ENCODE measurements at places on chromosomes 2 and 18.

DNA sequence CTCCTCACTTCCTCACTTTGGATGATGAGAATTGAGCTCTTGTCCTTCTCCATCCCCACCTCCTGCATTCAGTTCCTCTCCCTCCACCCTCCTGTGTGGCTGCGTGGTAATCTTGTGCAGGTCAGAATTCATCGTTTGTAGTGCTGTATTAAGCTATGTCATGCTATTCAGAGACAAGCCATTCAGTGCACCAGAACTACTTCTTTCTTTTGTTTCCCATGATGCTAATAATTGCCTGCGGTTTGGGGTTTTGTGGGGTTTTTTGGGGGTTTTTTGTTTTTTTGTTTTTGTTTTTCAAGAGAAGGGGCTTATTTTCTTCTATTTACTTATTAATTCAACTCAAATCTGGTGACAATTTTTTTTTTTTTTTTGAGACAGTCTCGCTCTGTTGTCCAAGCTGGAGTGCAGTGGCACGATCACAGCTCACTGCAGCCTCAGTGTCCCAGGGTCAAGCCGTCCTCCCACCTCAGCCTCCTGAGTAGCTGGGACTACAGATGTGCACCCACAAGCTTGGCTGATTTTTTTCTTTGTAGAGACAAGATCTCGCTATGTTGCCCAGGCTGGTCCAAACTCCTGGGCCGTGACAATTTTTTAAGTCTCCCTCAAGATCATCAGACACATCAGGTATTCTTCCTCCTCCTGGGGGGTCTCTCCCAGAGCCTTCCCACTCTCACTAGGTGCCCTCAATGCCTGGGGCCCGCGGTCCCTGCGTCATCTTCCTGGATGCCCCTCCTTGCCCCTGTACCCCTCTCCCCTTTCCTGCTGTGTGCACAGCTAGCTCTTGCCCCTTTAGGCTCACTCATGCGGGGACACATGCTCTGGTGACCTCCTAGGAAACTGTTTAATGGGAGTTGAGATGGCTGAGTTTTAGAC lies 37.8 kb downstream of the MAL start:
- DNase-seq = no peak

DNA sequence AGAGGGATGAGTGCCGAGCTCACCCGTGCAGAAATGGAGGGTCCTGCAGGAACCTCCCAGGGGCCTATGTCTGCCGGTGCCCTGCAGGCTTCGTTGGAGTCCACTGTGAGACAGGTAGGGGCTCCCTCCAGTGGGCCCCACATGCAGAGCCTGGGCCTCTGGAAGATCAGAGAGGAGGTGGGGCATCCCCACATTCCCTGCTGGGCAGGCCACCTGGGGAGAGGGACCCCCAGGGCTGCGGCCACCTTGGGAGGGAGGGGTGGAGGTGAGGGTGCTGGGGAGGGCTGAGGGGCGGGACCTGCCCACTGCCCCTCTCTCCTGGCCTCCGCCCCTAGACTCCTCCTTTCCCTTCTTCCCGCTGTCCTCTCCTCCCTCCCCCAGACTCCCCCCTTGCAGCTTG lies 38.5 kb downstream of the MTERF4 start:
- no peak for DNase-seq

DNA sequence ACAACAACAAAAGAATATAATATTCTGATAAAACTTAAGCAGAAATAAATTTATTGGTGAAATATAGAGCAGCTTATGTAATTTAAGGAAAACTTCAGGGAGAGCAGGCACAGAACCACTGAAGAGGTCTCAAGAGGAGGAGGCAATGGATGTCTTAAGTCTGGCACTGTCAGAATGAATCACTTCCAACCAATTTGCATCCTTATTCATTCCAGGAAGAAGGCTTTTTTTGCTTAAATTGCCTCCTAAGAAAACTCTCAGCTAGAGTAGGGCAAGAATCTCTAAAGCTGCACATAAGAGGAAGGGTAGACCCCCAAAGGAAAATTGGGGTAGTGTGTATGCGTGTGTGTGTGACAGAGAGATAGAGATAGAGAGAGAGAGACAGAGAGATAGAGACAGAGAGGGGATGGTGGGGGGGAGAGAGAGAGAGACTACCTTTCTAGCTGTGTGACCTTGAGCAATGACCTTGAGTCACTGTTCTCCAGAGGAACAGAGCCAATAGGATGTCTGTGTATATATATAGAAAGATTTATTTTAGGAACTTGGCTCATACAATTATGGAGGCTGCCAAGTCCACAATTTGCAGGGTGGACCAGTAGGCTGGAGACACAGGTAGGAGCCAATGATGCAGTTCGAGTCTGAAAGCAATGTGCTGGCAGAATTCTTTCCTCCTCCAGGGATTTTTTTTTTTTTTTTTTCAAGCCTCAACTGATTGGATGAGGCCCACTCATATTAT lies 96.4 kb upstream of the LINC00305 start:
- no peak for DNase-seq

DNA sequence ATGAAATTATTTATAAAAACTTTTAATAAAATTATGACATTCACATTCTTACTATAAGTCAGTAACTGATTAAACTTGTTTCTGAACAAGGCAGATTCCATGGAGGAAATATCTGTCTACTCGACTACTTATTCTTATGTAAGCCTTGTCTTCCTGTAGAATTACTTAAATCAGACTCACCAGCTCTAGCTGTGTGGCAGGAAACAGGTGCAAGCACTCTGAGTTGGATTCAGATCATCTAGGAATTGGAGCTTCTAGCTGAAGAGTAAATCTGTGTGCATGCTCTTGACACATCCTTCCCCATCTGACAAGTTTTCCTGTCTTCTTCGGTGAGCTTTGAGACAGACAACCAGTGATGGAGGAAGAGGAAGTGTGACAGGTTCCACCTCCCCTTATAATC lies 284.7 kb downstream of the TRIB2 start:
- no peak for DNase-seq

DNA sequence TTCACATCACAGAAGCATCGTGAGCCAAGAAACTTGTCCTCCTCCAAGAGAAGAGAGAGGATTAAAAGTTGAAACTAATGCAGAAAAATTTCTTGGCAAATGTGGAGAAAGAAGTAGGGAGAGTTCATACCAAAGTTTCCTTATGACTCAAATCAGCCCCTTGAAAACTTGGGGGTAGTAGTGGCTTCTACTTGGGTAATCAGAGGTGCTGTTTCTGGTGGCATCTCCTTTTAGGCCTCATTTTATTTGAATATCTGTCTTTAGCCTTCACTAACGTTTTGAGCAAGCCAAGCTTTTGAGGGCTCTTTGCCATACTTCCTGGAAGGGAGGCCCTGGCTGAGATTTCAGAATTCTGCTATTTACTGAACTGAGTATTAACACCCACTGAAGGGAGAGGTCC lies 515.3 kb upstream of the MEX3C start:
- DNase-seq = no peak

DNA sequence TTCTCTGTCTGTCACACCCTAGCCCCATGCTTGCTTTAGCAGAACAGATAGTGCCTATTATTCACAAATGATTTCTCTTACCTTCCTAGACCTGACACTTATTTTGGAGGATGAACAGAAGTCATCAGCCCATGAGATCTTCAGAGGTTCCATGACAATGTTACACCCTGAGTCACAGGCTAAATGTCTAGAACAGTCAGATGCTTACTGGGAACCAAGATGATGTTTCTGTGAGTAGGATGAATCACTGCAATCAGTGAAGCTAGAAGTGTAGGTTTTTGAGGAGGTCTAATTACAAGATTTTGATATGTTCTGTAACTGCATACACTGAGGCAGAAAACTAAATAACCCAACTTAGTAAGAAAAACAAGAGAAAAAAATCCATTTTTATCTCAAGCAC lies 123.0 kb upstream of the THUMPD2 start:
- no peak for DNase-seq

- DNase-seq = no peak
Measured at GRCh38 chr2:40483549-40484243, 31.8 kb upstream of the SLC8A1 start.

- DNase-seq = no peak
Measured at GRCh38 chr2:196988639-196989038, 62.1 kb upstream of the PGAP1 start.

DNA sequence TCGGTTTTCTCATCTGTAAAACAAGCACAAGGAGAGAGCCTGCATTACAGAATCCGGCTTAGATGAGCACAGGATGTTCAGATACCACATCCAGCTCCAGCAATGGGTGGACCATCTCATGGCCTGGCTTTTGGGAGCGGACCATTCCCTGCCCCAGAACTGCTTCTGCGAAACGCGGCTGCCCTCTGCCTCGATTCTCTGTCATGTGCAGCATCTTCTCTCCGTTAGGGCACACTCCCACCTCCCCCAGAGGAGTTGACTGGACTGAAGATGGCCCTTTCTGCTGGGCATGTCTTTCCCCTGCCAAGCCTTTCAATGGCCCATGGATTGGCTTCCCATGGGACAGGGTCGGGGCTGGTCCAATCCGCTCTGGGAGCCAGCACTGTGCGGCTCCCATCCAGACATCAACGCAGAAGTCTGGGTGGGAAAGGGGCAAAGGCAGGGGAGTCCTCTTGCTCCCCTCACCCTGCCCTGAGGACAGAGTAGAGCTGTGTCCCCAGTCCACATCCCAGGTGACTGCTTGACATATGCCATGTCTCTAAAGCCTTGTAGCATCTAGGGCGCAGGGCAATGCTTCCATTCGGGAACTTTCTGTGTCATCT lies 14.3 kb upstream of the FAHD2A start:
- DNase-seq = no peak

DNA sequence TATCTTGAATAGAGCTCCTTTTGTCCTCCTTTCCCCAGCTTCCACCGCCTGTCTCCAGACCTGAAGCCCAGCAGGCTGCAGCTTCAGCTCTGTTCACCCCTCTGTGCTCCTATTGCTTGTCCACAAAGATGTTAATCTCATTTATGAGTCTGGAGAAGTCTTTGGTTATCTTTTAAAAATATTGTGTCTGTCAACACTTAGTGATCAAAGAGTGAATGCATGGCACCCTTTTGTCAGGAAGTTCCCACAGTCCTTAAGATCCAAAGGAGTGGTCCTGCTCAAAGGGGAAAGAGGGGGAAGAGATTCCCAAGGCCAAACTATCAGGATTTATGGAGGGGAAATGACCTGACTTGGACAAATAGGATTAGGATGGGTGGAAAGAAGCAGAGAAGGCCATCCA lies 118.9 kb downstream of the ACAA2 start:
- no peak for DNase-seq

DNA sequence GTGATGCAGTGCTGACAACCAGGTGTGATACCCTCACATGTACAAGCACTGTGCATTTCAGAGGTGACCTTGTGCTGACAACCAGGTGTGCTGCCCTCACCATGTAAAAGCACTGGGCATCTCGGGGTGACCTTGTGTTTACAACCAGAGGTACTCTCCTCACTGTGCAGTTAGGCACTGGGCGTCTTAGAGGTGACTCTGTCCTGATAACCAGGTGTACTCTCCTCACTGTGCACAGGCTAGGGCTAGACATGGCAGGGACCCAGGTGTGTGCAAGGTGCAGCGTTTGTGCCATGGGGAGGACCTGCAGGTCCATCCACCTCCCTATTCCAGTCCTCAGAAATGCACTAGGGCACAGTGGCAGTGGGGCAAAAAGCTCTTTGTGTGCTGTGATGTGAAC lies 8.5 kb upstream of the ALKAL2 start:
- DNase-seq = no peak

DNA sequence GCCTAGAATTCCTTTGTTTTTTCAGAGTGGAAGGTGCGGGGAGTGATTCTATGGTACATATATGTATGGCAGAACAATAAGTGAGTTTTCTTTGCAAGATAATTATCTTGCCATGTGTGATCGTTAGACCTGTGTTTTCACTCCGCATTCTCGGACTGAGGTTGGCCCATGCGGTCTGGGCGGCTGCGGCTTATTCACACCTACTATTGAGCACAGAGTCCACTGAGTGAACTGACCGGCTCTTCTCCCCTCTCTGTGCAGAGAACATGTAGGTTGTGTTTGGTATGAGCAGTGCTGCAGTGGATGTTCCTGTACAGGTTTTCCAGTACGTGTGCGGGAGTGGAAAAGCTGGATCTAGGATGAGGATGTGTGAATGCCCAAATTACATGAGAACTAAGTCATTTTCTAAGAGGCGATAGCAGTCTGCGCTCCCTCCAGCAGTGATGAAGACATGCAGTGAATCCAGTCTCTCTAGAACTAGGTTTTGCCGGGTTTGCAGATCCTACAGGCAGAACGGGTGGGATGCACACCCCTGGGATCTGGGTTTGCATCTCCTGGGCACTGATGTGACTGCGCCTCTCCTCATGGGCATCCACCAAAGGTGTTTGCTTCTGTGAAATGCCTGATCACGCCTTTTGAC lies 27.1 kb downstream of the MTERF4 start:
- no peak for DNase-seq

DNA sequence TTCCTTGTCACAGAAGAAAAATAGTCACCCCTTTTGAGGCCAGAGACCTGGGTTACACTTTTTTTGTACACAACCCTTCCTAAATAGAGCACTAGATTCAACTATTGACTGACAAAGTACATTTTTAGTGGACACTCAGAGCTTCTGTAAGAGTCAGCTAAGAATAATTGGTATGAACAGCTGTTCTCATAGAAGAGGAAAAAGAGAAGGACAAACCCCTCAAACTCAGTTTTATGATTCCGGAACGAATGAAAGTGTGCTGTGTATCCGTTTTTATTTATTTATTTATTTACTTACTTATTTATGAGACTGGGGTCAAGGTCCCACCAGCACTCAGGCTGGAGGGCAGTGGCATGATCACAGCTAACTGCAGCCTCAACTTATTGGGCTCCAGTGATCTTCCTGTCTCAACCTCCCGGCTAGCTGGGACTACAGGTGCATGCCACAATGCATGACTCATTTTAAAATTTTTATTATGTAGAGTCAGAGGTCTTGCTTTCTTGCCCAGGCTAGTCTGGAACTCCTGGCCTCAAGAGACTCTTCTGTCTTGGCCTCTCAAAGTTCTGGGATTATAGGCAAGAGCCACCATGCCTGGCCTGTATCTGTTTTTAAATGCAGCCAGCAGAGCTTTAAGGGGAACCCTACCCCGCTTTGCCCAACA lies 36.0 kb upstream of the FZD5 start:
- DNase-seq = no peak

DNA sequence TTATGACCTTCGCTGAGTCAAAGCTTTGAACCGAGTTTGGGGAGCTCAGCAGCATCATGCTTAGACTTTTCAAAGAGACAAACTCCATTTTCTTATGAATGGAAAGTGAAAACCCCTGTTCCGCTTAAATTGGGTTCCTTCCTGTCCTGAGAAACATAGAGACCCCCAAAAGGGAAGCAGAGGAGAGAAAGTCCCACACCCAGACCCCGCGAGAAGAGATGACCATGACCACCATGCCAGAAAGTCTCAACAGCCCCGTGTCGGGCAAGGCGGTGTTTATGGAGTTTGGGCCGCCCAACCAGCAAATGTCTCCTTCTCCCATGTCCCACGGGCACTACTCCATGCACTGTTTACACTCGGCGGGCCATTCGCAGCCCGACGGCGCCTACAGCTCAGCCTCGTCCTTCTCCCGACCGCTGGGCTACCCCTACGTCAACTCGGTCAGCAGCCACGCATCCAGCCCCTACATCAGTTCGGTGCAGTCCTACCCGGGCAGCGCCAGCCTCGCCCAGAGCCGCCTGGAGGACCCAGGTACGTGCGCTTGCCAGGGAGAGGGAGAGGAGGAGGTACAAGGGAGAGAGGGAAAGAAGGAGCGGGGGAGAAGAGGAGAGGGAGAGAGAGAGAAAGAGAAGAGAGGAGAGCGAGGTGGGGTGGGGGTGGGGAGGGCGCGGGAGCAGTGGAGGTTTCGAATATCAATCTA lies at the start of gene DLX1:
TSS of gene DLX1 (plus strand) at position 48 of the 700 bp plus-strand sequence. CDS start at position 219, 171 bp downstream.
- no peak for DNase-seq

- DNase-seq = peak; percentile 59
Measured at GRCh38 chr2:127859712-127860085, 1.7 kb upstream of the POLR2D start.

- no peak for DNase-seq
Measured at GRCh38 chr2:235938611-235939010, 229.6 kb downstream of the GBX2 start.
